Kidney (tissue), 22 donors: ENCODE measurements at places on chromosomes 13 and 19. TPM values are rescaled to one million over a fixed set of nuclear protein-coding genes. Genes with fewer than 3 reads are reported as not detected.

OLFM2 gene
- 2.1 TPM for total RNA-seq

HS6ST3 gene
- total RNA-seq: 1.2 TPM

CLIP3 gene
- total RNA-seq: 10.3 TPM

GPR183 gene
- total RNA-seq: 11.8 TPM

PRR20A gene
- total RNA-seq: not detected

NLRP12 gene
- 1.1 TPM for total RNA-seq

KLK12 gene
- not detected for total RNA-seq

ZNF225 gene
- 6.7 TPM for total RNA-seq

GAPDHS gene
- total RNA-seq: not detected

KIR3DL2 gene
- 0.13 TPM for total RNA-seq

IGFL3 gene
- not detected for total RNA-seq

PDE4C gene
- total RNA-seq: 2.0 TPM

MUC16 gene
- 0.41 TPM for total RNA-seq

LGALS14 gene
- not detected for total RNA-seq

SHANK1 gene
- total RNA-seq: 0.35 TPM

MCEMP1 gene
- total RNA-seq: 0.38 TPM

MYPOP gene
- total RNA-seq: 6.7 TPM

DNA sequence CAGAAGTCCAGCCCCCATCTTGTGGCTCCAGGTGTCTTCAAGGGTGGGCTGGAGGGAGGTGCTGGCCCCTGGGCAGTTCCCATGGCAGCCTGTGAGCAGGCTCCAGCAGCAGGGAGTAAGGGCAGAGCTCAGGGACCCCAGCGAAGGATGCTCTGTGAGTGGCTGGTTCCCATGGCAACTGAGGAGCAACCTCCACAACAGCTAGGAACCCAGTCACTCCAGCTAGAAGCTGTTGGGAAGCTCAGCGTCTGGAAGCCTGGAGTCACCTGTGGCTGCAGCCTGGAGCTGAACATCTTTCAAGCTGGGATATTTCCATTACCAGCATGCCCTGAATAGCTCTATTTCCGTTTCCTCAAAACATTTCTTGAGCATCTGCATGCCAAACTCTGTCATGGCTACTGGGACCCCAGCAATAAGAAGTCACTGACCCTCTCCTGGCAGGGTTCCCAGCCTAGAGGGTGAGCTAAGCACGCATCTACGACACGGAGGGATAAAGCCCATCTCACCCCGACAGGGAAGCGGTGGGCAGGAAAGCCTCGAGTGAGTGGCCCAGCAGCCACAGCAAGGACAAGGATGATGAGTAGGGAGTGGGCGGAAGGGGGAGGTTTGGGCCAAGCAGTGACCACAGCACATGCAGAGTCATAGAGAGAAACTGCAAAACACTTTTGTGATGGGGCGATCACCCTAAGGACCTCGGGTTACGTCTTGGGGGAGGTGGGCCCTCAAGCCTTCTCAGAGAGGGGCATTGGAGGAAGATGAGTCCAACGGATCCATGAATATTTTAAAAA is 52.6 kb downstream of the ALOX5AP start:
- H3K4me1 ChIP-seq: peaks cover 3% of the 10 kb centered on the region
- H3K27me3 ChIP-seq: no peaks in the 10 kb centered on the region
- H3K36me3 ChIP-seq: no peaks in the 10 kb centered on the region
- DNase-seq: no peak

DNA sequence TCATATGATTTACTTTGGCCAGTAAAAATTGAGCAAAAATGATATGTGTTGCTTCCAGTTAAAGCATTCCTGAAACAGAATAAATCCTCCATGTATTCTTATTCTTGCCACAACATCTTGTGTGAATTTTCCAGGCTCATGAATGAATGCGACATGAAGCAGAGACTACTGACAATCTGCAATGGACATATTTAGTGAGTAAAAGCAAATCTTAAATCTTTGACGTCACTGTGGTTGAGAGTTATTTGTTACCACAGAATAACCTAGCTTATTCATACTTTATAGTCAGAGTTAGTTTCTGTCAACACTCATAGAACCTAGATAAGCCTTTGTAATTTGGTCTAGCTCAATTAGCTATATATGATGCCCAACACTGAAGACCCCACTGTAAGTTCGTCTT is 1443.1 kb downstream of the PCDH9 start:
- H3K4me3 ChIP-seq: no peak overlapping the region
- no peaks in the 10 kb centered on the region for H3K36me3 ChIP-seq
- H3K27ac ChIP-seq: no peak overlapping the region

GRCh38 chr13:106493533-106494220 is 41.8 kb downstream of the EFNB2 start:
- no peak for DNase-seq
- no peak overlapping the region for H3K4me3 ChIP-seq
- H3K27me3 ChIP-seq: no peaks in the 10 kb centered on the region

DNA sequence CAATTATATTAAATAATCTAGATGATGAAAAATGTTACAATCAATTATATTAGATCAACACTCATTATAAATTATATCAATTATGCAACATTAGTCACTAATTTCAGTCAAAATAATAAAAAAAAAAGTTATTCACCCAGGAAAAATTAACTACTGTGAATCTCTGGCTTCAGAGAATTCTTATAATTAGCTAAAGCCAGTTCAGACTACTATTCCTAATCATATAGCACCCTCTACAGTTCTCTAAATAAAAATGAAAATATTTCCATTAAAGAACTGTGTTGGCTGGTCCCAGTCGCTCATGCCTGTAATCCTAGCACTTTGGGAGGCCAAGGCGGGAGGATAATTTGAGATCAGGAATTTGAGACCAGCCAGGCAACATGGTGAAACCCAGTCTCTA is 33.0 kb downstream of the XPO4 start:
- H3K36me3 ChIP-seq: no peaks in the 10 kb centered on the region
- DNase-seq: no peak
- no peaks in the 10 kb centered on the region for H3K27me3 ChIP-seq
- H3K4me3 ChIP-seq: no peak overlapping the region
- no peak overlapping the region for H3K27ac ChIP-seq
- peaks cover 4% of the 10 kb centered on the region for H3K4me1 ChIP-seq

GRCh38 chr19:4829001-4829712 is 2.4 kb downstream of the TICAM1 start:
- no peaks in the 10 kb centered on the region for H3K4me1 ChIP-seq
- H3K36me3 ChIP-seq: no peaks in the 10 kb centered on the region
- peak overlapping the region; percentile 33 for H3K4me3 ChIP-seq
- DNase-seq: peak; percentile 39

DNA sequence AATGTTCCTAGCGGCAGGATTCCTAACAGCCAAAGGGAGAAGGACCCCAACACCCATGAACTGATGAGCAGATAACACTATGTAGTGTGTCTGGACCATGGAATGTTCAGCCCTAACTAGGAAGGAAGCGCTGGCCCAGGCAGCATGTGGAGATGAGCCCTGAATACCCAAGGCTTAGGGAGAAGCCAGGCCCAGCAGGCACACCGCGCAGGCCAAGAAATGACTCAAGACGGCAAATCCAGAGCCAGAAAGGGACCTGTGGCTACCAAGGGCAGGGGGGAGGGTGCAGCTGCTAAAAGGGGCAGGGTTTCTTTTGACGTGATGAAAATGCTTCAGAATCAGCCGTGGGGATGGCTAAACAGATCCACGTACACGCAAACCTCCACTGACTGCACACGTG is 20.7 kb upstream of the TINCR start:
- no peak overlapping the region for H3K4me3 ChIP-seq
- no peak overlapping the region for H3K27ac ChIP-seq

DNA sequence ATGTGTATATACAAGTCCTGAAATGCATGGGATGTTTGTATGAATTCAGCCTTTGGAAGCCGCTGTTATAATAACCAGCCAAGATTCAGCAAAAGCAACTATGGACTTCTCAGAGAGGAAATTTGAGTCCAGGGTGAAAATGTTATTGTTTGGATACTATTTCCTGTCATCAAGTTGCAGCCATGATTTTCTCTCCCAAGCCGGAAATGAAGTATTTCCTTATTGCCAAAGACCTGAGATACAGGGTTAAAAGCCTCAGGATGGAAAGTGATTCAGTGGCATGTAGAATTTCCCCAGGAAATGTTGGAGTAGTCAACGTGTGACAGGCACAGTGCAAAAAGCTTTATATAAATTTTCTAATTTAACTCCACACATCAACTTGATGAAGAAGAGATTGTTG is 133.9 kb downstream of the IRS2 start:
- H3K36me3 ChIP-seq: no peaks in the 10 kb centered on the region
- H3K4me1 ChIP-seq: no peaks in the 10 kb centered on the region

GRCh38 chr19:48926909-48927308 is 6.6 kb upstream of the DHDH start:
- H3K36me3 ChIP-seq: peaks cover 2% of the 10 kb centered on the region
- H3K27ac ChIP-seq: no peak overlapping the region
- H3K27me3 ChIP-seq: no peaks in the 10 kb centered on the region
- no peaks in the 10 kb centered on the region for H3K4me1 ChIP-seq
- H3K4me3 ChIP-seq: no peak overlapping the region

GRCh38 chr13:81480634-81481033 is 1139.7 kb upstream of the SPRY2 start:
- no peak overlapping the region for H3K4me3 ChIP-seq
- no peaks in the 10 kb centered on the region for H3K4me1 ChIP-seq
- no peak for DNase-seq
- no peaks in the 10 kb centered on the region for H3K27me3 ChIP-seq
- no peak overlapping the region for H3K27ac ChIP-seq

GRCh38 chr19:34308381-34309367 is 54.3 kb downstream of the GARRE1 start:
- no peaks in the 10 kb centered on the region for H3K27me3 ChIP-seq
- no peak for DNase-seq
- H3K27ac ChIP-seq: no peak overlapping the region

DNA sequence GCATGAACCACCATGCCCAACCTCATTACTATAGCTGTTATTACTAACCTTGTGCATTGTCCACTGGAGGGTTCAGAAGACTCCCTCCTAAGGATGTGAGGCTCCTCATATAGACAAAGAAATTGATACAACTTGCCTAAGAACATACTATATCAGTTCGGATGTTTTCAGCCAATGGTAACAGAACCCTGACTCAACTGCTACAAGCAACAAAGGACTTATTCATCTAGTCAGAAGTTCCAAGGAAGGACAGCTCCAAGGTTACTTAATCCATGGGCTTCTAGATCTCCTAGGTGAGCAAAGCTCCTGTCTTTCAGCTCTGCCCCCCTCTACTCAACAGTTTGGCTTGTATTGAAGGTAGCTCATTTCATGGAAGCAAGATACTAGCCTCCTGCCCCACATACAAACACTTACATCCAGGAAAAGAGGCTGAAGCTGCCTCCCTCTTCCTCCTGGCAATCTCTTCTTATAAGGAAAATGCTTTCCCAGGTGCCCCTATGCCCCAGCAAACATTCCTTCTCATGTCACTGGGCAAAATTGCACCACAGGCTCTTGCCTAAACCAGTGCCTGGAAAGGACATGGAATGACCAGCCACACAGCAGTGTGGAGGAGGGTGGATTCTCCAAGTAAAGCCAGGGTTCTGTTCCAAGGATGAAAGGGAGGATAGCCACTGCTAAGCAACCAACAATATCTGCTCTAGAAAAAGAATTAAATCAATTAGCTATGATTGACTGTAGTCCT is 497.8 kb downstream of the FOXO1 start:
- DNase-seq: no peak
- peaks cover 2% of the 10 kb centered on the region for H3K4me1 ChIP-seq
- no peaks in the 10 kb centered on the region for H3K27me3 ChIP-seq

DNA sequence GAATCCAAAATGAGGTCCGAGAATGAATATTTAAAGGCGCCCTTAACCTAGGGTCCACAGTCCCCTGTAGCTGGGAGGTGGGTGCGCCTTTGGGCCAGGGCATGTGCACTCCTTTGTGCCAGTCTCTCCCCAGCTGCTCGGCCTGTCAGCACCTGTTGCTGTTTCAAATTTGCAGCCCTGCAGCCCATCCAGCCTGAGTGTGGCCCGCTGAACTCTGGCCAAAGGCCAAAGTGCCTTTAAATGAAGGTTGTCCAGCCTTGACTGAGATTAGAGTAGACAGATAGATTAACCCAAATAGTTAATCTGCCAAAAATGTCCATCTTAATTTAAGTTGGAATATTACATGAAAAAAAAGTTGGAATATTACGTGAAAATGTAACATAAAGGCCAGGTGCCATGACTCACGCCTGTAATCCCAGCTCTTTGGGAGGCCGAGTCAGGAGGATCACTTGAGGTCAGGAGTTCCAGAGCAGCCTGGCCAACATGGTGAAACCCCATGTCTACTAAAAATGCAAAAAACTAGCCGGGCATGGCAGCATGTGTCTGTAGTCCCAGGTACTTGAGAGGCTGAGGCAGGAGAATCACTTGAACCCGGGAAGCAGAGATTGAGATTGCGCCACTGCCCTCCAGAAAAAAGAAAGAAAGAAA is 25.3 kb downstream of the TPT1 start:
- H3K27me3 ChIP-seq: no peaks in the 10 kb centered on the region
- no peaks in the 10 kb centered on the region for H3K36me3 ChIP-seq
- H3K4me1 ChIP-seq: peaks cover 6% of the 10 kb centered on the region
- DNase-seq: no peak
- peak overlapping the region; percentile 44 for H3K27ac ChIP-seq

GRCh38 chr19:30385174-30385573 is 13.0 kb downstream of the ZNF536 start:
- no peaks in the 10 kb centered on the region for H3K4me1 ChIP-seq
- no peaks in the 10 kb centered on the region for H3K36me3 ChIP-seq
- no peak overlapping the region for H3K4me3 ChIP-seq
- no peaks in the 10 kb centered on the region for H3K27me3 ChIP-seq

GRCh38 chr19:48445256-48445605 is 552 bp upstream of the GRWD1 start:
- peaks cover 9% of the 10 kb centered on the region for H3K4me1 ChIP-seq
- peaks cover 9% of the 10 kb centered on the region for H3K27me3 ChIP-seq
- no peak for DNase-seq
- H3K4me3 ChIP-seq: peak overlapping the region; percentile 95
- H3K27ac ChIP-seq: peak overlapping the region; percentile 87

GRCh38 chr13:47334173-47334572 is 437.3 kb upstream of the HTR2A start:
- no peak for DNase-seq
- H3K27ac ChIP-seq: no peak overlapping the region
- H3K4me1 ChIP-seq: no peaks in the 10 kb centered on the region
- no peaks in the 10 kb centered on the region for H3K27me3 ChIP-seq

GRCh38 chr13:26184791-26185250 is 37.3 kb downstream of the RNF6 start:
- no peak for DNase-seq
- no peak overlapping the region for H3K27ac ChIP-seq
- H3K4me3 ChIP-seq: no peak overlapping the region
- no peaks in the 10 kb centered on the region for H3K27me3 ChIP-seq
- H3K4me1 ChIP-seq: peaks cover 9% of the 10 kb centered on the region

- H3K36me3 ChIP-seq: no peaks in the 10 kb centered on the region
- peak overlapping the region; percentile 57 for H3K27ac ChIP-seq
- H3K4me1 ChIP-seq: peaks cover 25% of the 10 kb centered on the region
- no peaks in the 10 kb centered on the region for H3K27me3 ChIP-seq
Measured at GRCh38 chr19:5292822-5293611, 47.6 kb downstream of the PTPRS start.

GRCh38 chr13:94822356-94822755 is 110.0 kb upstream of the SOX21 start:
- H3K4me3 ChIP-seq: no peak overlapping the region
- H3K4me1 ChIP-seq: no peaks in the 10 kb centered on the region
- no peak for DNase-seq
- H3K27ac ChIP-seq: no peak overlapping the region
- H3K36me3 ChIP-seq: no peaks in the 10 kb centered on the region
- no peaks in the 10 kb centered on the region for H3K27me3 ChIP-seq
